ENCODE measurements at places on chromosomes 11 and 22.
A peak's percentile ranks its signal among the peaks of the same experiment; 100 is the strongest.

DNA sequence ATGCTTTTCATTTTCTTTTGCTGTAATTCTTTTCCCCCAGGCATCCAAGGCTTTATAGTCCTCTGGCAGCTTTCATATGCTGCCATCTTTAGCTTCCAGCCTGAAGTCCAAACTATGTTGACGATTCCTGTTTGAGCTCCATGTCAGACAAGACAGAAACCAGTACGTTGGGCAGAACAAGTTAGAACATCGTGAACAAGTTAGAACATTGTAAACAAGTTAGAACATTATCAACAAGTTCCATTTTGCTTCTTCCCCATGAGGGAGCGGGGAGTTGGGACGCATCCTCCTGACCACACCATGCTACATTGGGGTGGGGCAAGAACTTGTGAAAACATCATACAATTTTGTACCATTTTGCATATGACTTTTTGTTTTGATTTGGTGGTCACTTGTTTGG lies 23.9 kb downstream of the GLB1L2 start:
- no peak for DNase-seq

GRCh38 chr11:34314936-34315335 lies 42.9 kb downstream of the ABTB2 start:
- no peak for DNase-seq

DNA sequence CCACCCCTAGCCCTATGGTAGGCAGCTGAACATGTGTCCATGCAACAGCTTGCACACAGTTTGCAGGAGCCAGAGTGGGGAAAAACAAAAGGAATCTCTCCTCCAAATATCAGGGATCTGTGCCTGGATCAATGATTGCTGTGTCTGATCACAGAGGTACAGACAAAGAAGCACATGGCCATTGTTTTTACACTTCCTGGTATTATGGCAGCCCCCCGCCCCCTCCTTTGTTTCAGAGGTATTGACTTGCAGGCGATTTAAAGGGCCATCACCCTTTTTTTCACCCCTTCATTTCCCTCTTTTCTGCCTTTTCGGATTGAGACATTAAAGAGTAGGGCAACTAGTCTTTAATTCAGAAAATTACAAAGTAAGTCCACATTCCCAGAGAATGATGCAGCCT lies 453.0 kb upstream of the LUZP2 start:
- no peak for DNase-seq

GRCh38 chr11:105862736-105863367 lies 159.2 kb downstream of the MSANTD4 start:
- peak; percentile 58 for DNase-seq

DNA sequence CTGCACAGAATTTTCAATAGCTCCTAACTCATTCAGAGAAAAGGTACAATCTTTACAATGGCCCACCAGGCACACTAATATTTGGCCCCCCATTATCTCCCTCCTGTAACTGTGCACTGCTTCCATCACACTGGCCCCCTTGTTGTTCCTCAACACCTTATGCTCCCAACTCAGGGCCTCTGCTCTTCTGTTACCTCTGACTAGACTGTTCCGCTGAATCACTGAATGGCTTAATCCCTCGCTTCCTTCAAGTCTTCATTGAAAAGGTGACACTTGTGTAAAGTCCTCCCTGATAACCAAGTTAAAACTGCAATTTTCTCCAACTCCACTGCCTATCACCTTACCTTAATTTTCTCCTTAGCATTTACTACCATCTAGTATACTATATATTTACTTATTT lies 21.8 kb downstream of the PIK3C2A start:
- DNase-seq: no peak

DNA sequence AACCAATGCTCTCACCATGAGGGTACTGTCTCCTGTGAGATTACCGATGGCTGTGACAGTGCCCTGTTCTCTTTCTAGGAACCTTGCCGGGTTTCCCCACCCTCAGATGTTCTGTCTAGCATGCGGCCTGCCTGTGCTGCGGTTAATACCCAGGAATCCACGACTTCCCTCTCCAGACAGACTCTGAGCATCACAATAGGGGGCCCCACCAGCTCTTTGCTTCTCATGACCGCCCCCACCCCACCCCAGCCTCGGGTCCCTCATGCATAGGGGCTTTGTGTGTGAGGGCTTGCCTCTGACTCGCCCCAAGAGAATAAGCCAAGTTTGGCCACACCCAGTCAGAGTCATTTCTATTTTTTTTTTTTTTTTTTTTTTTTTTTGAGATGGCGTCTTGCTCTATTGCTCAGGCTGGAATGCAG lies 10.3 kb downstream of the PARVG start:
- DNase-seq: no peak

DNA sequence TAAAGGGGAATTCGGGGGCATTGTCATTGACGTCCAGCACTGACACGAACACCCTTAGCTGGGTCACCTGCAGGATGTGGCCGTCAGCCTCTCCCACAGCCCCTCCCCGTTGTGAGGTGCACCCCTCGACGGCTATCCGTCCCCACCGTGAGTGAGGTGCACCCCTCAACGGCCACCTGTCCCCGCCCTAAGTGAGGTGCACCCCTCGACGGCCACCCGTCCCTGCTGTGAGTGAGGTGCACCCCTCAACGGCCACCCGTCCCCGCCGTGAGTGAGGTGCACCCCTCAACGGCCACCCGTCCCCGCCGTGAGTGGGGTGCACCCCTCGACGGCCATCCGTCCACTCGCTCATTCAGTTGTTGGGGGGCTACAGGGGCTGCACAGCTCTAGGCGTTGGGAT lies 2.9 kb downstream of the CDHR5 start:
- no peak for DNase-seq

GRCh38 chr22:29480512-29481264 lies 670 bp downstream of the NEFH start:
- DNase-seq: no peak

Measured in NCI-H774 (cell line).